ENCODE measurements at places on chromosomes 4 and X. TPM values are rescaled to one million over a fixed set of nuclear protein-coding genes. Genes with fewer than 3 reads are reported as not detected.
A peak's percentile ranks its signal among the peaks of the same experiment; 100 is the strongest.

- no peak for DNase-seq
- H3K27me3 ChIP-seq = no peaks in the 10 kb centered on the region
- no peak overlapping the region for H3K4me3 ChIP-seq
- no peaks in the 10 kb centered on the region for H3K4me1 ChIP-seq
Measured at GRCh38 chrX:53714580-53715345, 28.2 kb upstream of the HUWE1 start.

- H3K27me3 ChIP-seq = no peaks in the 10 kb centered on the region
- no peak overlapping the region for H3K27ac ChIP-seq
- H3K4me3 ChIP-seq = no peak overlapping the region
- H3K36me3 ChIP-seq = no peaks in the 10 kb centered on the region
- no peak for DNase-seq
Measured at GRCh38 chrX:123013141-123013540, 170.9 kb upstream of the GRIA3 start.

DNA sequence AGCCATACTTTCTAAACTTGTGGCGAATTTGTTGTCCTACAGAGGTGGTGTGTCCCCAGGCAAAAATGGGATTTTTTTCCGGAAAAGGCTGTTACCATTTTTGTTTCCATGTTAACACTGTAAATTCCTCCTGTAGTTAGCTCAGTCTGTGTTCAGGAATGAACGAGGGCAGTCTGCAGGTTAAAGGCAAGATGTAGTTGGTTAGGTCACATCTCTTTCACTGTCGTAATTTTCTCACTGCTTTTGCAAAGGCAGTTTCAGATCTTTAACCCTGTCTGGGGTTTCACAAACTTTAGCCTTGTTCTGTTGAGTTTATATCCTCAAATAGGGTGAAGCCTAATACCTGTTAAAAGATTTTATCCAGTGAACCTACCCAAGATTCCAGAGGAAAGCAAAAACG, 50.5 kb upstream of the PUDP start:
- H3K36me3 ChIP-seq = no peaks in the 10 kb centered on the region
- H3K4me1 ChIP-seq = no peaks in the 10 kb centered on the region
- DNase-seq = no peak
- H3K4me3 ChIP-seq = no peak overlapping the region
- H3K27me3 ChIP-seq = no peaks in the 10 kb centered on the region

- no peak for DNase-seq
- H3K27ac ChIP-seq = no peak overlapping the region
- H3K36me3 ChIP-seq = no peaks in the 10 kb centered on the region
- no peaks in the 10 kb centered on the region for H3K27me3 ChIP-seq
Measured at GRCh38 chrX:97399400-97399799, 515.7 kb downstream of the RPA4 start.

- H3K27me3 ChIP-seq = no peaks in the 10 kb centered on the region
- H3K36me3 ChIP-seq = no peaks in the 10 kb centered on the region
- H3K4me1 ChIP-seq = peaks cover 26% of the 10 kb centered on the region
Measured at GRCh38 chr4:85806334-85806733, 331.4 kb downstream of the ARHGAP24 start.

GRCh38 chr4:15921592-15921932, 17.0 kb downstream of the FGFBP1 start:
- H3K36me3 ChIP-seq = no peaks in the 10 kb centered on the region
- no peak for DNase-seq
- no peak overlapping the region for H3K4me3 ChIP-seq
- H3K27ac ChIP-seq = no peak overlapping the region

GRCh38 chr4:168724686-168725411, 228.0 kb downstream of the PALLD start:
- H3K27ac ChIP-seq = no peak overlapping the region
- DNase-seq = no peak
- H3K4me1 ChIP-seq = no peaks in the 10 kb centered on the region
- no peaks in the 10 kb centered on the region for H3K27me3 ChIP-seq
- no peak overlapping the region for H3K4me3 ChIP-seq

DNA sequence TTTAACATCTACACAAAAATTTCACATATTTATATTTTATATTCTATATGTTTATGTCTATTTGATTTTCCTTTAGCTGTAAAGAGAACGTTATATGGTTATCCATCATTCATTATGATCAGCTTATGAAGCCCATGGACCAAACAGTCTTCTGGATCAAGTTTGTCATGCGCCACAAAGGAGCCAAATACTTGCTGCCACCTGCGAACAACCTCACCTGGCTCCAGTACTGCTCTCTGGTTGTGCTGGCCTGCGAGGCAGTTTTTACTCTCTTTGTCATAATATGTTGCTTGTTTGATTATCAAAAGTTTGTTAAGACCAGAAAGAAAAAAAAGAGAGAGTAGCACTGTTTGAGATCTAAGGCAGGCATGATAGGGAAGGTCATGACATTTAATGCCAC, 38.2 kb downstream of the UGT2B7 start:
- H3K36me3 ChIP-seq = no peaks in the 10 kb centered on the region
- H3K27me3 ChIP-seq = no peaks in the 10 kb centered on the region
- H3K4me3 ChIP-seq = no peak overlapping the region
- no peak for DNase-seq
- no peak overlapping the region for H3K27ac ChIP-seq
- no peaks in the 10 kb centered on the region for H3K4me1 ChIP-seq

- peaks cover 21% of the 10 kb centered on the region for H3K4me1 ChIP-seq
- no peak for DNase-seq
- H3K4me3 ChIP-seq = no peak overlapping the region
- H3K27ac ChIP-seq = no peak overlapping the region
- H3K36me3 ChIP-seq = no peaks in the 10 kb centered on the region
Measured at GRCh38 chr4:7287274-7287917, 95.1 kb downstream of the SORCS2 start.

- H3K27me3 ChIP-seq = no peaks in the 10 kb centered on the region
- no peak for DNase-seq
- no peak overlapping the region for H3K27ac ChIP-seq
Measured at GRCh38 chrX:48711162-48711928, 14.8 kb downstream of the SUV39H1 start.

- no peaks in the 10 kb centered on the region for H3K36me3 ChIP-seq
- no peaks in the 10 kb centered on the region for H3K27me3 ChIP-seq
- H3K27ac ChIP-seq = no peak overlapping the region
- no peak for DNase-seq
- H3K4me1 ChIP-seq = no peaks in the 10 kb centered on the region
Measured at GRCh38 chrX:128653524-128654060, 601.4 kb upstream of the ACTRT1 start.

GRCh38 chrX:152635941-152636340, 1.8 kb upstream of the GABRQ start:
- H3K36me3 ChIP-seq = no peaks in the 10 kb centered on the region
- H3K27ac ChIP-seq = no peak overlapping the region
- DNase-seq = peak; percentile 75

GRCh38 chr4:2757426-2757825, 1.3 kb upstream of the TNIP2 start:
- no peak overlapping the region for H3K4me3 ChIP-seq
- H3K36me3 ChIP-seq = no peaks in the 10 kb centered on the region
- no peaks in the 10 kb centered on the region for H3K27me3 ChIP-seq
- peak; percentile 45 for DNase-seq
- no peak overlapping the region for H3K27ac ChIP-seq
- peaks cover 15% of the 10 kb centered on the region for H3K4me1 ChIP-seq

DNA sequence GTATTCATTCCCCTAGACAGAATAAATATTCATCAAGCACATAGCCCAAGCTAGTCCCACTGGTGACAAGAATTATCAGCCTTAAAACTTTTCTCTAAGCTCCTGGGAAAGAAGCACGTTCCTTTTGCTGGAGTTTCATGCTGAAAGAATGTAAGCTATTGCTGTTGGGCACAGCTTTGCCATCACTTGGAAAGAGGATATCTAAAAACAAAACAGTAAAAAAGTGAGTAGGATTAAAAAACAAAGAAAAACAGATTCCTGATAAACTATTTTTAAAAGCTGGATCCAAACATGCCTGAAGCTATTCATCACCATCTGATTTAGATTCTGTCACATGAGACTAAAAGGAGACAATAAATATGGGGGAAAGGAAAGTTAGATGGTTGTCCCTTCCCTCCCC, 176.8 kb downstream of the SCFD2 start:
- H3K4me3 ChIP-seq = no peak overlapping the region
- H3K27ac ChIP-seq = no peak overlapping the region
- H3K4me1 ChIP-seq = peaks cover 7% of the 10 kb centered on the region
- no peak for DNase-seq
- no peaks in the 10 kb centered on the region for H3K27me3 ChIP-seq
- no peaks in the 10 kb centered on the region for H3K36me3 ChIP-seq

GRCh38 chr4:4671774-4672349, 130.0 kb upstream of the STX18 start:
- no peaks in the 10 kb centered on the region for H3K4me1 ChIP-seq
- H3K27me3 ChIP-seq = no peaks in the 10 kb centered on the region
- no peak overlapping the region for H3K4me3 ChIP-seq
- no peak overlapping the region for H3K27ac ChIP-seq

The SOWAHD gene
- 0.92 TPM for polyA plus RNA-seq

The SLC9A6 gene
- polyA plus RNA-seq = 7.2 TPM

The TCP11X1 gene
- not detected for polyA plus RNA-seq

The MAML3 gene
- 1.4 TPM for polyA plus RNA-seq

The NAP1L3 gene
- polyA plus RNA-seq = 3.2 TPM
